B cell (primary cell): ENCODE measurements at places on chromosomes 16 and 17.

DNA sequence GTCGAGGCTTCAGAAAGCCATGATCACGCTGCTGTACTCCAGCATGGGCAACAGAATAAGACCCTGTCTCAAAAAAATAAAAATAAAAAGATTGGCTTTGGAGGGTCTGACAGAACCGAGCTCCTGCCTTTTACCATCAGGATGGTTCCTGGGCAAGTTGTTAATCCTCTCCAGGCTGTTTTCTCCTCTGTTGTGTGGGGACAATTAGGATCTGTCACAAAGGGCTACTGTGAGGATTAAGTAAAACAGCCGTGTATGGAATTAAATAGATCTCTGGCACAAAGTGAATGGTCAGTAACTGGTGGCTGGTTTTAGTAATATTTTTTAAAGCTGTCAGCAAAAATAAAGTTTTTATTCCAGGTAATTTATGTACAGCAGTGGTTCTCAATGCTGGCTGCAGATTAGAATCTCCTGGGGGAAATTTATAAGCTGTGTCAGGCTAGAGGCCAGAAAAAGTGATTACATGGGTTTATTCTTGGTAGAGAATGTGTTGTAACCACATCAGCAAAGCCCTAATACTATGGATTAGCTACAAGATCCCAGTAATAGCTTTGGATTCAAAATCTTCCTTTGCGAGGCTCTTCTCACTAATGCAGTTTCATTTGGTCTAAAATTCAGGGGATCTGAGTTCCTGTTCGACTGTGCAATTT lies 47.2 kb downstream of the GPRC5B start:
- no peak for DNase-seq

- no peak for DNase-seq
Measured at GRCh38 chr17:47252766-47253512, 688 bp upstream of the ITGB3 start.

DNA sequence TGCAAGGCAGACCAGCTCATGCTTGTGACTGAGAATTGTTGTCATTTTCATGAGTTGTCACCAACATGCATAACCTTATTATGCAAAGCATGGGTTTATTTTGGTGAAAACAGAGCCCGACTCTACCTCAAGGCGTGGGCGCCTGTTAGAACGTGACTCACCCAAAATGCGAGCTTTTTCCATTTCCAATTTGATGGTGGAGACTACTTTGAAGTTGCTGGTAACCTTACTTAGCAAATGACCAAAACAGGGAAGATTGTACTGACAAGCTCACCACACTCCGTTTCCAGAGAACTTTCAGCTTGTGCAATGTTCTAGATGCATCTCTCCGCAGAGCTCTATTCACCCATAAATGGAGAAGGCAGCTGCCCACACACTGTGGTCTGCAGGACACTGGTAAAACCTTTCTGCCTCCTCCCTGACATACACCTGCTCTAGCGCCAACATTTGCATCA lies 284.5 kb downstream of the MAF start:
- DNase-seq = no peak

GRCh38 chr16:64089697-64090096 lies 1032.2 kb downstream of the CDH11 start:
- no peak for DNase-seq

GRCh38 chr17:62987136-62987535 lies 21.1 kb downstream of the TANC2 start:
- no peak for DNase-seq

DNA sequence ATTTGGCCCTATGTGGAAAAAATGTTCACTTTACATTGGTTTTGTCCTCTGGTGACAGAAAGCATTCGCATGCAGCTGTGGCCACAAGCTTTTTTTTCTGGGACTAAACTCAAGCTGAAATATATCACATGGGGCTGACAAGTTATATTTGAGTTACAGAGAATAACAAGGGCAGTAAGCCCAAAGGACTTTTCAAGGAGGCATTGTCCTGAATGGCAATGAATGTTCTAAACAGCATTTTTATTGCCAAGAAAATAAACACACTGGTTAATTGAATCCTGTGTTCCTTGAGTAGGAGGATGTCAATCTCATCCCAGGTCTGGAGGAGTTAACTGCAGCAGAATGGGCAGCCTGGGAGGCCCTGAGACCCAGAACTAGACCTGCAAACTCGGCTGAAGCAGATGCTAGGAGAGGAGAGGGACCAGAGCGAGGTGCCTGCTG lies 114.5 kb downstream of the COPRS start:
- DNase-seq = no peak

DNA sequence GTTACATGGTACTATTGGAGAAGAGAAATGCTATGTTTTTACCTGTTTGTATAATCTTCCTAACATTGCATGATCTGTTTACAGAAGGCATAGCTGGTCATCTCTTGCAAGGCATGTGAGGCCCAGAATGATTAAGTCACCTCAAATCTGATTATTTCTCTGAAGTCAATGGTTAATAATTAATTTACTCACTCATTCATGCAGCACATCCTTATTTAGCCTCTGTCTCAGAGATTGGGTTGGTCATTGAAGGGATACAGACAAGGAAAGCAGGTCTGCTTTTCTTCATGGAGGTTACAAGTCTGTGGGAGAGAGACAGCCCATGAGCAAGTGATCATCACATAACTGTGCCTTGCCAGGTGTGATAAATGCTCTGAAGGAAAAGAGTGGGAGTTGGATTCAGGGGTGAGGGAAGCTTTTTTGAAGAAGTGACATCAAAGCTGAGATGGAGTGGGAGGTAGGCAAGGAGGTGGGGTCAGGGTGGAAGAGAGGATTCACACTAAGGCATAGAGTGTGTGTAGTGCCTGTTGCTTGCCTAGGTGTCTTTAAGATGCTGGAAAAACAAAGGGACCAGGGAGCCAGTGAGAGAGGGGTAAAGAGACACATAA lies 16.3 kb upstream of the RBFOX1 start:
- DNase-seq = no peak

GRCh38 chr16:66898933-66899309 lies 18.6 kb downstream of the PDP2 start:
- DNase-seq = no peak

GRCh38 chr17:253091-253846 lies 71.8 kb upstream of the DOC2B start:
- no peak for DNase-seq

GRCh38 chr17:10210151-10210574 lies 11.8 kb upstream of the GAS7 start:
- DNase-seq = no peak

DNA sequence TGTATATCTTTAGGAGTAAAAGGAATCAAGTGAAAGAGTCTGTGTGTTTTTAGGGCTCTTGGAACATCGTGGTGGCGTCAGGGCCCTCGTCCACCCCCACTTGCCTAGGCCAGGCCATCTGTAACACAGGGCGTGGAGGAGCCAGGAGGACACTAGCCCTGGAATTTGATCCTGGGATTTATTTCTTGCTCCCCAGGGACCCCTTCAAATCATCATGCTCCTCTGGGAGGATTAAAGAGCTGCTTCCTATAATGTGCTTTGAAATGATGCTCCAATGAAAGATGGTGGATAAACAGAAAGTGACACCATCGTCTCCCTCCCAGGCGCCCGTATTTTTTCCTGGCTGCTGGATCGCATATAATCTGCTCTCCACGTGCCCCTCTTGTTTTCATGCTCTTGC lies 113.3 kb downstream of the AATF start:
- no peak for DNase-seq

GRCh38 chr16:71707199-71707598 lies 17.3 kb downstream of the PHLPP2 start:
- no peak for DNase-seq

DNA sequence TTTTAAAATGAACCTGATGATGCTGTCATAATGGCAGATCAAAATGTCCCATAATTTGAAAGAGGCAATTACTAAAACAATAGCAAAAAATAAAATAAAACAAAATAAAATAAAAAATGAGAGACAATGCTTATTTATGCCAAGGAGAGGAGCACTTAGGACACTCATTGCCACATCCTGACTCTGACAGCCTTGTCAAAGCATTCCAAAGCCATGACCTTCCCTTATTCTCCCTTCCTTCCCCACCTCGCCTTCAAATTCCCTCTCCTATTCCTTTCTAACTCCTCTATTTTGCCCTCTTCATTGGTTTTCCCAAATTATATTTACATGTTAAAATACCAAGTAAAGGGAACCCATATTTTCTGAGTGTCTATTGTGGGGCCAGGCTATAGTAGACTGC lies 220.0 kb downstream of the CDH13 start:
- DNase-seq = no peak

GRCh38 chr16:57762365-57763040 lies 26.9 kb downstream of the KATNB1 start:
- DNase-seq = no peak

DNA sequence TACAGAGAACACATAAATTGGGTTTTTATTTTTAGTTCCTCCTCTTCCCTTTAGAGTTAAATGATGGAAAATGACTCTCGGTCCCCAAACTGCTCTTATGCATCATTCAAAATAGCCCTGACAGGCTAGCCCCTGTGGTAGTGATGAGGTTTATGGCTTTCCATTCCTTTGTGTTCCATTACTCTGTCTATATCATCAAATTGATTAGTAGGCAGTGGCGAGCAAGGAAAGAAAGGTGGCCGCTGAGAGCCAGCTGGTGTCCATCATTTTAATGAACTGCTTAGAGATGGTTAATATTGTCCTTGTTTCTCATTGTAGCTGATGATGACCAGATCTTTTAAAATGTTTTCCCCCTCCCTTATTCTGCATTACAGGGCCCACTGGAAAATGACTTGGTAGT lies 179.5 kb downstream of the PHKB start:
- no peak for DNase-seq

DNA sequence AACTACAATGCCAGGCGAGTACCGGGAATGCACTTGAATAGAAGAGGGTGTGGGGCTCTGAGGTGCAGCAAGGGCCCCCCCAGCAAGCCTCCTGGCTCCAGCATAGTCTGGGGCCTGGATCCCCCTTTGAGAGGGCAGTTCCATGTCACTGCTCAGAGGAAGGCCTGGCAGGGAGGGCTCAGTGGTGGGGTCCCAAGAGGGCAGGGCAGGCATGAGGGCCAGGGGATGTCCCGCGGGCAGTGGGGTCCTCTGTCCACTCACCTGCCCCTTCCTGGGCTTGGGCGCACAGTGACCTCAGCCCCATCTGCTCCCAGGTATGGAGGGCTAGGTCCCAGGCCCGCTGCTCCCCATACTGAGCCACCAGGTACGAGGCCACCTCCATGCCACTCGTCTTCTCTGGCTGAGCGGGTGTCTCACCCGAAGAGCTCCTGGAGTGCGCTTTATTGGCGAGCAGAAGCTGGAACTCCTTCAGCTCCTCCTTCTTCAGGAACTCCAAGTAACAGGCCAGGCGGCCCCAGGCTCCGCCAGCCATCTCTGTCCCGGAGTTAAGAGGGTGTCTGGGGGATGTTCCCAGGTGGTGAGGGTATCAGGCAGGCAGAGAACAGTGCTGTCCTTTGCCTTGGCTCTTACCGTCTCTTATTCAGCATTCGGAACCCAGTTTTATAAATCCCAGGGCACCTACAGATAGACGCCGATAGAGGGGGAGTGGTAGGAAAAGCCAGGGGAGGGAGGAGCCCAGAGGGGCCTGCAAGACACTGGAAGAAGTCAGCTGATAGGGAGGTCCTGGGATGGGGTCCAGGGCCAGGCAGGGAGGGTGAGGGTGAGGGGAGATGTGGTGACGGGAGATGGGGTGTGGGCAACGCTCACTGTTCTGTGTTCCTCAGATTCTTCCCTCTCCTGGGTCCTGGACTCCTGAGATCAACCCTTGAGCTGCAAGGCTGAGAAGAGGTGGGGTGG lies 605 bp downstream of the NLRP1 start:
- DNase-seq = peak; percentile 15
